ENCODE measurements at places on chromosomes 1 and 21. TPM values are rescaled to one million over a fixed set of nuclear protein-coding genes. Genes with fewer than 3 reads are reported as not detected.

DNA sequence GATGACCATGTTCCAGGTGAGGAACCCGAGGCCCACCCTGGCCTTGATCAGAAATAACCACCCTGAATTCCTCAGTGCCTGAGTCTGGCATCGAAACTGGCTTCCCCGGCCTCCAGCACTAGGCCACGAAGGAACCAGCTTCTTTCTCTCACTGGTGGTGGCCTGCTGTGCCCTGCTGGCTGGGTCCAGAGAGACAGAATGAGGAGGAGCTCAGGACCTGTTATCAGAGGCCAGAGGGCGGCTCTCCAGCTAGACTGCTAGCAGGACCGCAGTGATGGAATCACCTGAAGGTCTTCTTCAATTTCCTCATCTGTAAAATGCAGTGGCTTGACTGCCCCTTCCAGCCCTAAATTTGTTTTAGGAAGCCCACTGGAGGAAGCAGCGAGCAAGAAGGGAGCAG, 20.5 kb downstream of the ROR1 start:
- DNase-seq = no peak

DNA sequence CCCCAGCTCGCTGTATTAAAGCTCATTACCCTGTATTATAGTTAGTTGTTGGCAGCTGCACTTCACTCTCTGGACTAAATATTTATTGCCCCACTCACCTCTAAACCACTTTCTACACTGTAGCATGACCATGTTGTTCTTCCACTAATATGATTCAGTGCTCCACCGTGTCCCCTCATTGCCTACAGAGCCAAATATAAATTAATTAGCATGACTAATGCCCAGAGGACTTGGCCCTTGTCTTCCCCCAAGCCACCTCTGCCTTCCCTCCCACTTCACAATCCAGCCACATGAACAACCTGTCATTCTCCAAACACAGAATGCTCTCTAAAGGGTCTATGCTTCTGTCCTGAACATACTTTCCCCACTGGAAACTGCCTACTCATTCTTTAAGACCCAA, 276.5 kb downstream of the PLPP3 start:
- no peak for DNase-seq

GRCh38 chr1:919271-919872, 4.4 kb upstream of the SAMD11 start:
- no peak for DNase-seq

DNA sequence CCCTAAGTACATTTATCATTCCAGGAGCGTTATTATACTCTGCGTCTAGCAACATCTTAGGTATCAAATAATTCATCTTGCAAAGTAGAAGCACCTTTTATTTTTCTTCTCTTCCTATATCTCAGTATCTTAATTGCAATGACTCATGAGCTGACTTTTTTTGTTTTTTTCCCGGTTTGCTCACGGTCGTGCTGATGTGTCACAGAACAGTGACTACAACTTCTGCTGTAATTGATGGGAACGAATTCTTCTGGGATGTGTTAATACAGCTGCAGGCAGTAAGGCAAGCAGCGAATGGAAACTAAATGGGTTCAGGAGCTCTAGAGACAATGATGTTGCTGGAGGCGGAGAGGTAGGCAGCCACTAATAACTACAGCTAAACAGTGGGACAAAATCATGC, 89.8 kb upstream of the TMPRSS15 start:
- no peak for DNase-seq

- DNase-seq = no peak
Measured at GRCh38 chr1:65832296-65832695, 39.6 kb downstream of the PDE4B start.

- DNase-seq = no peak
Measured at GRCh38 chr1:39354572-39354971, 136.9 kb upstream of the BMP8A start.

DNA sequence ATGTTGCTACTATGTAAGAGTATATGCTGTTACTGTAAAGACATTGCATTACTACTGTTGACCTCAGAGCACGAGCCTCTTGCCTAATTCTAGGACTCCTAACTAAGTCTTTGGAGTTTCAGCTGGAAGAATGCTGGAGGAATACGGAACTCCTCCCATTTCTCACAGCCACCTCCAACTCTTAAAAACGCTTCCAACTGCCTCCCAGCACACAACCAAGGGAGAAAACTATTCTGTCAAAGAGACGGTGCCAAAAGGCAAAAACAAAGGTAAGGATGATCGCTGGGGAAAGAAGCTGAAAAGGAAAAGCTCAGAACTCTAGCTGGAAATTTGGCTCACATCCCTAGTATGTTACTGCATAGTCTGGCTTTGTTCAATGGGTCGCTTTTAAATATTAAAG, at the start of gene FMO2:
TSS of gene FMO2 (plus strand) at position 210 of the 400 bp plus-strand sequence. CDS start 414 bp downstream, outside the sequence.
- no peak for DNase-seq

- DNase-seq = no peak
Measured at GRCh38 chr1:181117648-181118449, 29.3 kb downstream of the IER5 start.

GRCh38 chr1:71196685-71197084, 115.8 kb upstream of the ZRANB2 start:
- DNase-seq = no peak

DNA sequence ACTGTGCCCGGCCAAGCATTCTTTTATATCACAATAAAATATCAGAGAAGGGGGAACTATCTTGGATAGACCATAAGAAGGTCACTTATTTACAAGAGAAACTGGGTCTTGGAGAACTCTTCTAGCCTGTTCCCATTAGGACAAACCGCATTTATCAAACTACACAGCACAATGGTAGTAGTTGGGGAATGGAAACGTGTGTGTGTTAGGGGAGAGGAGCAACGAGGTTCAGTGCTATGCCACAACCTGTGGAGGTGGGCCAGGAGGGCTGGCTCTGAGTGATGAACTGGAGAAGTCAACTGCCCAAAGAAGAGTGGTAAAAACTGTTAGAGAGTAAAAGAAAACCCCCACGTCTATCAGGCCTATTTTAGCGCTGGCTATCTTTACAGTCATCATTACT, 1.6 kb downstream of the DONSON start:
- DNase-seq = no peak

DNA sequence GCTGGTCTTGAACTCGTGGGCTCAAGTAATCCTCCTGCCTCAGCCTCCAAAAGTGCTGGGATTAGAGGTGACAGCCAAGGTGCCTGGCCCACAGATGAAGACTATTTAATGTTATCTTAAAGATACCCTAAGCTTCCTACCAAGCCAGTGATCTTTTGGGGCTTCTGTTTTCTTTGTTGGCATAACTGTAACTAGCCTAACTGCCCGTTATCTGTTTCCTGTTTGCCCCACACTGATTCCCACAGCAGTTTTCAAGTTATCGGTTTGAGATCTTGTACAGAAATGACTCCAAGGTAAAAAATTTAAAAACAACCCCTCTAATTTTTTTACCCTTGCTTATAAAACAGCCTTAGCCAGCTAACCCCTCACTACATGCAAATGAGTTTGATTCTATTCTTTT, 12.4 kb downstream of the SELL start:
- peak; percentile 41 for DNase-seq

DNA sequence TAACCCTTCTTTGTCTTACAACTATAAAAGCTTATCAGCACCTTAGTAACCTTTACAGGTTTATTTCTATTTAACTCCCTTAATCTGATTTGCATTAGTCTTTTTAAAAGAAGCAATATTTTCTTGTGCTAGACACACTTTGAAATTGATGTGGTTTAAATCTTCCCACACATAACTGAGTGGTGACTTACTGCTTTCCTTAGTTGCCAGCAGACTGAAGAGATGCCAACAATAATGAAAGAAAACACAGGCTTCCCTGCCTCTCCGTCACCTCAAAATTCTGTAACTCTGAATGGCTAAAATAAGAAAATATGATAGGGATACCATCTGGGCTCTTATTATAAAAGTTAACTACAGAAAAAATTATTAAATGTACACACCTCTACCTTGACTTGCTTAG, 196.8 kb downstream of the PTBP2 start:
- DNase-seq = no peak

- DNase-seq = no peak
Measured at GRCh38 chr1:198340139-198340538, 183.3 kb downstream of the NEK7 start.

- no peak for DNase-seq
Measured at GRCh38 chr1:226800763-226801380, 61.8 kb upstream of the ITPKB start.

GRCh38 chr1:50980505-50980904, 10.5 kb downstream of the CDKN2C start:
- DNase-seq = no peak

- no peak for DNase-seq
Measured at GRCh38 chr1:85451236-85451830, 13.6 kb downstream of the DDAH1 start.

- no peak for DNase-seq
Measured at GRCh38 chr1:29592731-29593130, 356.4 kb downstream of the PTPRU start.

DNA sequence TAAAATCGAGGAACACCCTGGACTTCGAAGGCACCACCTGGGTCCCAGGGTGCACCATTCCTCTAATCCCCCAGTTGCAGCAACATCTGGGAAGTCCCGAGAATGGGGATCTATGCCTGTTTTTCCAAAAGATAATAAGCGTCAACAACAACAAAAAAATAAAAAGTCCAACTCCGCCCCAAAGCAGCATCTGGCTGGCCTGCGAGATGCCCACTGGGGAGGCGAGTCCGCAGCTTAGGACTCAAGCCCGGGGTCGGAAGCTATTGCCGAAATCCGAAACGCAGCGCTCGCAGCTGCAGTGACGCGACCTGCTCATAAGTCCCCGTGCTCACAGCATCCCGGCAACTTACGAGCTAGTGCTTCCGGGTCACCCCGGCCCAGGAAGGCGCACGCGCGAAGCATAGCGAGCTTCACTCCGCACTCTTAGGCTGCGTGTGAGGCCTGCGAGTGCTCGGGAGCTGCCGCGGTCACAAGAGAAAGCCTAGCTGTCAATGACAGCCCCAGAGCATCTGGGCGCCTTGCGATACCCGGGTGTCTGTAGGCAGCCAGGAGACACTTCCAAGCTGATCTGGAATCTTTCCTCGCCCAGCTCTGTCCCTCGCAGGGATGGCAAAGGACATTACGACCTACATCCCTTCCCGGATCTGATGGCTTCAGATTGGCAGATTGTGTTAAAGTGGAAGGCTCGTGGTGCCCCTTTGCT, 9.9 kb upstream of the LTN1 start:
- peak; percentile 95 for DNase-seq

DNA sequence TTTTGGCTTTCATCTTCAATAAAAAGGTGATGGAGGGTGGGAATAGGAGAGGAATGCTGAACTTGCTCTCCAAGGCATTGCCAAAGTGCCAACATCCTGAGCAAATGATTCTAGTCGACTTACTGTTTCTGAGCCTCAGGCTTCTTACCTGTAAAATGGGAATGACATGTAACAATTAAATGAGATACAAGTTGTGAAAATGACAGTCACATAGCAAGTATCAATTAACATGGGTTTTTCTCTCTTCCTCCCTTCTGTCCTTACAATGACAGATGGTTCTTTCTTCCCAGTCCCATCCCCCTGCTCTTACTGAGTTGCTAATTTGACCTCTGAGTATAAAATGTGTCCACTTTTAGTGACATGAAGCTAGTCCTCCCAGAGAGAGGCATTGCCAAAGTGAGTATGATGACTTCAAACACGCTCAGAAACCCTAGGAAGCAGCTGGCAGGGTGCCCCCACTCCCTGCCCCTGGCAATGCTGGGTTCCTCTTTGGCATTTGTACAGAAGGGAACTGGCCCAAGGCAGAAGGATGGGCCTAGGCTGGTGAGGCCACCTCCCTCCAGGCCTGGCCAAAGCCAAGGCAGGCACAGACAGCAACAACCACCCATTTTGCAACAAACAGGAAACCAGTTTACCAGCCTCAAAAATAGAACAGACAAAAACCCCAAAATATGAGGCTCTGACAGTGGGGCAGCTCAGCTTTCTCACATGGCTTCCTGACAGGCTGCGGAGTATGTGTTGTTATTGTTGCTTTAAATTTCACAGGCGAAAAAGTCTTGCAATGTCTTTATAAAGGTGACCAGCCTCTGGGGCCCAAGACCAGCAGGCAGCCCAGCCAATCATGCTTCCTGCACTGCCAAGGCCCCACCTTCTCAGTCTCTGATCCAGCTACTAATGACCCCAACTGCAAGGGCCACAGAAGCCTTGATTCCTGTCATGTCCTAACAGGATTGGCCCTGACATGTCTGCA, 115.9 kb downstream of the HIVEP3 start:
- DNase-seq = peak; percentile 59

DNA sequence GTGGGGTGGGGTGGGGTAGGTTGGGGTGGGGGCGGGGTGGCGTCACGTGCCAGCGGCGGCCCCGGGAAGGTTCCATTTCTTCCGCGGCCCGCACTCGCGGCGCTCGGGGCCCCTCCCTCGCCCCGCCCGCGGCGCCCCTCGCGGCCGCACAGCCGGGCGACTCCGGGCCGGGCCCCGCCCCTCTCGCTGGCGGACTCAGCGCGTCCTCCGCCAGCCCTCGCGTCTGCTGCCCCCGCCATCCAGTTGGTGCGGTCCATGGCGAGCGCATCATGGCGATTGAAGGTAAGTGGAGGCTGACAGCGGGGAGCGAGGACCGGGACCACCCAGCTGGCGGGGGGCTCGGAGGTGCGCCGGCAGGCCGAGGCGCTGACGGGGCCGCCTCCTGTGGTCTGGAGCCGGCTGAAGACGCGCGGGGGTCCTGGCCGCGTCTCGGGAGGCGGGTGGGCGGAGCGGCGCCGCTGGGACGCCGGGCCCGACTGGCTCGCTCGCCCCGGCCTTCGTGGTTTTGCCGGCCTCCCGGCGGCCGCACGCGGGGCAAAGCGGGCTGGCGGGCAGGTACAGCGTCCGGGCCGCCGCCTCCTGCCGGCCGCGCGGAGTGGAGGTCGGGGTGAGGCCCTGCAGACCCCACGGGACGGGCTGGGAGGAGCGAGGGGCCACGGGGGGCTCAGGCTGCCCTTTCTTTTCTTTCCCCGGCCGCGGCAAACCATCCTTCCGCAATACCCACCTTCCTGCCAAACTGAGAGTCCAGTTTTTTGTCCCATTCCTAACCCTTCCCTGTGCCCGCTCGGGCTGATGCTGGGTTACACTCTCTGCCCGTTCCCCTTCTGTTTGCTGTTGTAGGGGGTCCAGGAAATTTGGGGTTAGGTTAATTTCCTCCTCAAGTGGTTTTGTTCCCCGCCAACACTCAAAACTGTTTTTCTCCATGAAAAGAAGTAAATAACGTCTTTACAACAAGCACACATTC, at the start of gene SYT14:
TSS of gene SYT14 (plus strand) at position 222 of the 964 bp plus-strand sequence. CDS start at position 270, 48 bp downstream.
- no peak for DNase-seq

GRCh38 chr1:195251900-195252299, 1356.3 kb downstream of the KCNT2 start:
- DNase-seq = no peak

The GPR153 gene
- total RNA-seq = 0.99 TPM

The GPR3 gene
- total RNA-seq = 0.21 TPM

The TSPEAR gene
- not detected for total RNA-seq

The PRRX1 gene
- not detected for total RNA-seq

The KRTAP21-2 gene
- not detected for total RNA-seq

The SLC2A5 gene
- not detected for total RNA-seq

The MROH7 gene
- total RNA-seq = not detected

The TIE1 gene
- total RNA-seq = not detected

The MATN1 gene
- not detected for total RNA-seq

Measured in activated CD4-positive, alpha-beta T cell treated with anti-CD3 and anti-CD28 coated beads, Interleukin-2, amount 10 ng/mL, durations not matched to agents 7 days and 5 days (primary cell).